ENCODE measurements at places on chromosomes 7 and 10. TPM values are rescaled to one million over a fixed set of nuclear protein-coding genes. Genes with fewer than 3 reads are reported as not detected.

The SDK1 gene
- total RNA-seq = 0.50 TPM

The COL1A2 gene
- 3.7 TPM for total RNA-seq

The FAM25G gene
- total RNA-seq = not detected

The SFTPA1 gene
- total RNA-seq = not detected

The EPHA1 gene
- under 0.01 TPM for total RNA-seq

The INA gene
- total RNA-seq = 0.29 TPM

The TEX47 gene
- total RNA-seq = not detected

The ZPBP gene
- not detected for total RNA-seq

The ABCB4 gene
- not detected for total RNA-seq

The FAM237B gene
- not detected for total RNA-seq

The C10orf62 gene
- not detected for total RNA-seq

The PRSS37 gene
- not detected for total RNA-seq

The ADCK2 gene
- 26.7 TPM for total RNA-seq

The HOXA11 gene
- not detected for total RNA-seq

The MMP21 gene
- total RNA-seq = 0.13 TPM

The GRID2IP gene
- not detected for total RNA-seq

The C10orf53 gene
- total RNA-seq = not detected

The PNLIPRP2 gene
- total RNA-seq = not detected

The PCDH15 gene
- total RNA-seq = not detected

The ZKSCAN1 gene
- 40.4 TPM for total RNA-seq

The NUDT13 gene
- 1.6 TPM for total RNA-seq

The CCL24 gene
- 0.53 TPM for total RNA-seq

The ZNF853 gene
- 0.14 TPM for total RNA-seq

The AGBL3 gene
- total RNA-seq = 2.9 TPM

The TRIM4 gene
- 28.4 TPM for total RNA-seq

The PRKG1 gene
- 7.6 TPM for total RNA-seq

The CCDC172 gene
- total RNA-seq = not detected

The PRPS1L1 gene
- not detected for total RNA-seq

The OR2A1 gene
- not detected for total RNA-seq

The SPDYE9 gene
- total RNA-seq = not detected

The POLR1F gene
- total RNA-seq = 55.9 TPM

The CHAT gene
- total RNA-seq = not detected

The CYP2C9 gene
- total RNA-seq = not detected

The TSPAN12 gene
- 21.5 TPM for total RNA-seq

The ADCY1 gene
- total RNA-seq = 0.40 TPM

The ZNF503 gene
- total RNA-seq = 2.4 TPM

The PTF1A gene
- not detected for total RNA-seq

The GRM8 gene
- not detected for total RNA-seq

The LRRD1 gene
- 0.07 TPM for total RNA-seq

The MAD1L1 gene
- 45.5 TPM for total RNA-seq

The LRRC4 gene
- total RNA-seq = 1.3 TPM

The TMEM184A gene
- total RNA-seq = not detected

The NMT2 gene
- 67.0 TPM for total RNA-seq

The MYL10 gene
- not detected for total RNA-seq

The COL13A1 gene
- 73.0 TPM for total RNA-seq

The PLAC9 gene
- total RNA-seq = 4.9 TPM

The NPFFR1 gene
- total RNA-seq = not detected

The LIPJ gene
- not detected for total RNA-seq

The ZNF117 gene
- 28.9 TPM for total RNA-seq

The TMEM176B gene
- total RNA-seq = not detected

The MYH16 gene
- 0.93 TPM for total RNA-seq

The TFPI2 gene
- 96.5 TPM for total RNA-seq

The SEMA3A gene
- total RNA-seq = 0.29 TPM

The ABCA13 gene
- total RNA-seq = under 0.01 TPM

The ANKRD1 gene
- 1,007 TPM for total RNA-seq

The TUBAL3 gene
- 0.57 TPM for total RNA-seq

The GNGT1 gene
- not detected for total RNA-seq

Data from thoracic aorta endothelial cell (primary cell).